GM23248 (cell line): ENCODE measurements at places on chromosomes 3 and 15. TPM values are rescaled to one million over a fixed set of nuclear protein-coding genes. Genes with fewer than 3 reads are reported as not detected.

DNA sequence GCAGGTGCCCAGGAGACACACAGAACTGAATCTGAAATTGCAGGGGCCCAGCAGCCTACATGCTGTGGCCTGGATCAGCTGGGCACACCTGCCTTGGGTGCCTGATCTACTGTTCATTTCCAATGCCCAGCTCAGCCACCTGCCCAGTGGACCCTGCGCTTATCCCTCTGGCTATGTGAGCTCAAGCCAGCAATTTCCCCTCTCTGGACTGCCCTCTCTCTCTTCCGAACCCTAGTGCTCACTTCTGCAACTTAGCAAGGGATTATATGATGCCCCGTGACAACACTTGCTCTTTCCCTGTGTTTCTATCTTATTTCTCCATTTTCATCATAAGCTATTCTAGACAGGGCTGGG, 276.0 kb downstream of the UACA start:
- H3K27me3 ChIP-seq, result 0 out of 2 replicates have a peak, but pooled peaks cover 4% of the 10 kb centered on the region
- H3K4me1 ChIP-seq, result peaks cover 43% of the 10 kb centered on the region
- DNase-seq, result no peak
- no peaks in the 10 kb centered on the region for H3K36me3 ChIP-seq

Gene SCN11A
- total RNA-seq, result not detected in 2 replicates

- peak overlapping the region; percentile 66 for H3K27ac ChIP-seq
- H3K36me3 ChIP-seq, result no peaks in the 10 kb centered on the region
- H3K27me3 ChIP-seq, result no peaks in the 10 kb centered on the region
- H3K4me1 ChIP-seq, result peaks cover 57% of the 10 kb centered on the region
Observed at GRCh38 chr15:73632670-73633058, 525 bp downstream of the NPTN start.

- no peaks in the 10 kb centered on the region; the same call in 1 of the 2 replicates for H3K4me1 ChIP-seq
- no peak overlapping the region for H3K4me3 ChIP-seq
- no peaks in the 10 kb centered on the region for H3K36me3 ChIP-seq
- H3K27me3 ChIP-seq, result no peaks in the 10 kb centered on the region
- no peak overlapping the region for H3K27ac ChIP-seq
Observed at GRCh38 chr3:128584412-128585020, 66.1 kb downstream of the RPN1 start.

Gene CCR5
- not detected in 2 replicates for total RNA-seq

Gene C3orf38
- total RNA-seq, result 21.6 and 26.8 TPM in 2 replicates

Gene SAMD7
- not detected in 2 replicates for total RNA-seq

Gene RTP4
- 1.4 and 1.9 TPM in 2 replicates for total RNA-seq
